ENCODE measurements at places on chromosomes 6 and 20. TPM values are rescaled to one million over a fixed set of nuclear protein-coding genes. Genes with fewer than 3 reads are reported as not detected.

Gene CYP39A1
- total RNA-seq: 3.0 TPM

Gene ADAM33
- 2.0 TPM for total RNA-seq

Gene FOXQ1
- total RNA-seq: 1.7 TPM

Gene ZC2HC1B
- not detected for total RNA-seq

Gene ZBTB9
- 5.9 TPM for total RNA-seq

Gene ME1
- 5.7 TPM for total RNA-seq

Gene KIF13A
- 14.5 TPM for total RNA-seq

Gene CCR6
- total RNA-seq: not detected

Gene LRRN4
- total RNA-seq: under 0.01 TPM

Gene CD24
- total RNA-seq: 964 TPM

Gene RIPPLY2
- 8.1 TPM for total RNA-seq

Gene CARMIL1
- total RNA-seq: 21.1 TPM

Gene SLCO4A1
- 1.7 TPM for total RNA-seq

Gene LTB
- total RNA-seq: not detected

Gene PACRG
- total RNA-seq: 5.4 TPM

Gene BMP7
- total RNA-seq: 9.6 TPM

Gene PARD6B
- 7.1 TPM for total RNA-seq

Gene BPI
- total RNA-seq: 0.25 TPM

Gene TSHZ2
- 2.0 TPM for total RNA-seq

Gene CAPN11
- 0.25 TPM for total RNA-seq

Gene DDR1
- total RNA-seq: 147 TPM

Gene KIF25
- 0.25 TPM for total RNA-seq

Gene TBX18
- total RNA-seq: 5.4 TPM

Gene DEFB132
- total RNA-seq: not detected

Gene STMND1
- total RNA-seq: 0.25 TPM

Gene THBD
- total RNA-seq: 1.7 TPM

Gene DCDC2
- 1.7 TPM for total RNA-seq

Gene PMEPA1
- total RNA-seq: 5.9 TPM

Gene GRM1
- total RNA-seq: 12.8 TPM

Gene VNN1
- total RNA-seq: not detected

Gene PLAGL2
- total RNA-seq: 2.2 TPM

Gene RIMS4
- 46.0 TPM for total RNA-seq

Gene MAN1A1
- total RNA-seq: 18.2 TPM

Gene PGC
- total RNA-seq: 0.49 TPM

Gene OR14J1
- total RNA-seq: not detected

Gene PRR18
- 0.25 TPM for total RNA-seq

Gene C2
- 1.7 TPM for total RNA-seq

Gene CDSN
- total RNA-seq: not detected

Gene NOX3
- total RNA-seq: not detected

Gene WTAP
- 82.1 TPM for total RNA-seq

Gene SLC24A3
- 21.4 TPM for total RNA-seq

Gene PSMB9
- total RNA-seq: 0.74 TPM

Gene HRH3
- 0.49 TPM for total RNA-seq

Gene NHSL1
- 42.8 TPM for total RNA-seq

Gene SIRPD
- total RNA-seq: not detected

Gene STK4
- total RNA-seq: 27.0 TPM

Gene TRIM26
- total RNA-seq: 14.3 TPM

All from temporal lobe (tissue), 4 donors.